ENCODE measurements at places on chromosomes 3 and 15.

- DNase-seq: no peak
Observed at GRCh38 chr3:77601823-77602415, 562.0 kb downstream of the ROBO2 start.

DNA sequence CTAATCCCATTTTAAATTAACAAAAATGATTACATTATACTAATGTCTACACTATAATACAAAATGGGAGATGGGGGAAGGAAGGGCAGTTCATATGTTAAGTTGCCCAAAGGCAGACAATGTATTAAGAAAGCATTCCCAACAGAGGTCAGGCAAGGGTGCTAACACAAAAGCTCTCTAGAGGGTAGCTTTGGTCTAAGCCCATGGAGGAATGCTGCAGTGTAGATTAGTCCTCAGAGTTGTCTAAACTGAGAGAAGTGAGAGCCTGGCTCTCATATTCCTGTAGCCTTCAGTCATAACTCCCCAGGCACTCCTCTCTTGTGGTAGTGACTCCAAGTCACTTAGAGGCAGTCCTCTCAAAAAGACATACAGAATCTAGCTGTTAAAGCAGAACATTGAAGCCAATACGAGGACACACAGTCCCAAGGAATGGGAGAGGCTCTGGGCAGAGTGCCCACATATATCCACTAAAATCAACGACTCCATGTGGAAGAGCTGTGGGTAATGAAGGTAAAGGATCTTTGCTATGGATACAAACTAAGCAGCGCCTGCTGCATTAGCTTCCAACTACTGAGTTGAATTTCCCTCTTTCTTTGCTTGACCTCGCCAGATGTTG lies 14.5 kb downstream of the NEK10 start:
- no peak for DNase-seq

GRCh38 chr3:166575161-166575560 lies 737.9 kb upstream of the BCHE start:
- DNase-seq: no peak

DNA sequence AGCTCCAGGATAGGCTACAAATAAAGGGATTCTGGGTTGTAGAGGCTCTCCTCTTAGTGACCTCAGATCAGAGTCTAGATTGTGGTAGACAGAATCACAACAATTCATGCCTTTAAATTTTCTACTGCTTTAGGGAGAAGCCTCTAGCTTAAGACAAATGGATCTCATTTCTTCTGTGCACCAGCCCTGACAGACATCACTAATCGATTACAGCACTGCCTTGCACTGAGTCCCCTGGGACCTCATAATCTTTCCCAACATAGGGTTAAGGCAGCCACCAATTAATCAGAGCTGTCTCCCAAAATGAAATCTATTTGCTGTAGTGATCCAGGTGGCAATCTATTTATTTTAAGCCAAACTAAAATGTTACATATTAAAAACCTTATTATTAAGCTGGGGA lies 436.5 kb upstream of the WNT5A start:
- DNase-seq: no peak

GRCh38 chr3:69200384-69201068 lies 78.1 kb upstream of the LMOD3 start:
- peak; percentile 35 for DNase-seq

DNA sequence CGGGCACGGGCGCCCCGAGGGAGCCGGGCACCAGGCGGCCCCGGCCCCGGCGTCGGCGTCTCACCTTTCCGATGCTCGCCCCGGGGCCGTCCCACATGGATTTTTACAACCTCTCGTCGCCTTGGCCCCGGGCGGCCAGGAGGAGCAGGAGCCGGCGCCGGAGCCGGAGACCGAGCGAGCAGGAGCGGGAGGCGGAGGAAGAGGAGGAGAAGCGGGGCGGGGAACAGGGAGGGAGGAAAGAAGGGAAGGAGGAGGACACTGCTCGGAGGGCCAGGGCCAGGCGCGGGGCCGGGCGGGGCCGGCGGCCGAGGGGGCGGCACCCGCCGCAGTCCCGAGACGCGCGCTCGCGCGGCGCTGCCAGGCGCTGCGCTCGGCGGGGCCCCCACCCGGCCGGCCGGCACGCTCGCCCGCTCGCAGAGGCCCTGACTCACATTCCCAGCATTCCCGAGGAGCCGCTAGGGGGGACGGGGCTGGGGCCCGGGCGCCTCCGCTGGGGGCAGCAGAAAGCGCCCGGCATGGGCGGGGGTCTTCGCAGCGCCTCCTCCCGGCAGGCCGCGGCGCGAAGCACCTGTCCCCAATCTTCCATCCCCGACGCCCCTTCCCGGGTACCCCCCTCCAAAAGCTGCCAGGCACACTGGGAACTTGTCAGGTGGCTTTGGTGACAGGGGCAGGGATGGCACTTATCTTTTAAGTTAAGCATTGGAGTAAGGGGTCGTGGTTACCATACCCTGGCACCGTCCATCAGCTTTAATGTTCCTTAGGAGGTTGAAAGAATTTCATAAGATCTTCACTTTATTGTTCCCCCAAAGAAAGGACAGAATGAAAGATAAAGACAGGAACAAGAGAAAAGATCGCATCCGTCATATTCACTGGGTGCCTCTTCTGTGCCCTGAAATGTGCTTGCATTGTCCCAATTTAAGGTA lies at the start of gene ERC2:
TSS of gene ERC2 (minus strand) at position 284 of the 923 bp plus-strand sequence.
- DNase-seq: no peak

GRCh38 chr3:111617912-111618601 lies 22.9 kb upstream of the ZBED2 start:
- DNase-seq: no peak

DNA sequence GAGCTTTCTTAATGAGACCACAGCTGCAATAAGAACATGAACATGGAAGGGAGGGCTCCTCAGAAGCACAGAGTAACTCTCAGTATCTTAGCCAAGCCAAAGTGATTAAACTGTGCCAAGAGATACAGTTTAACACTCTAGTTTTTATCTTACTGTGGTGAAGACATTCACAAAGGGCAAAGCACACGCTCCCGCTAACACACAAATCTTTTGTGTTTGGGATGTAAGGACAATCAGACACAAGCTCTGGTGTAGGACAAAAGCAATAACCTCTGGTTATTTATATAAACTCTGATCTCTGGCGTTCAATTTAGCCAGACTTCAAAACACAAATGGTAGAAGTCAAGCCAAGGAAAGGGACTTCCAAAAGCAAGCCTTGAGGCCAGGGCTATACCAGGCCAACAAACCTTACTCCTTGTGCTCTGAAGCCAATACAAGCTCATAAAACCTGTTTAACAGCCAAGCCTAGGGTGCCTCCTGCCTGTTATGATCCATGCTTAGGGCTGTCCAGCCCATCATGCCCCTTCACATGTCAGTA lies 27.8 kb downstream of the DPH3 start:
- no peak for DNase-seq

DNA sequence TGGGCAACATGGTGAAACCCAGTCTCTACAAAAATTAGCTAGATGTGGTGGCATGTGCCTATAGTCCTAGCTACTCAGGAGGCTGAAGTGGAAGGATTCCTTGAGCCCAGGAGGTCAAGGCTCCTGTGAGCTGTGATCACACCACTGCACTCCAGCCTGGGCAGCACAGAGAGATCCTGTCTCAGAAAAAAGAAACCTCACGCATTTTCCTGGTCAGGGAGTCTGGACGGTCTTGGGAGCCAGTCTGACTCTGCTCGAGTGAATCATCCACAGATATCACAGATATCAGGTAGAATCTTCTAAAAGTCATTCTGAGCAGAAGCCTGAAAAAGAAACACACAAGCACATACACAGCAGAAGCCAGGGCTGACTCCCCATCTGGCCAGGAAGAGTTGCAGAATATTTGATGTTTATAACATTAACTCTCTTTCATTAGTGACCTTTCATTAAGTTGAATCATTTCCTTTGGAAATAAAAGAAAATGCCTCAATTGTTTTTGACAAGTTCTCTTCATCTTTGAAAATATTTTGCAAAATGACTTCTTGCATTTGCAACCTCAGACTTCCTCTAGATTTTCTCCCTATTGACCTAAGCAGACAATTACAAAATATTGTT lies 56.5 kb upstream of the ABHD17C start:
- DNase-seq: no peak

- DNase-seq: no peak
Observed at GRCh38 chr3:61910732-61911131, 349.4 kb downstream of the PTPRG start.

- no peak for DNase-seq
Observed at GRCh38 chr3:173886-174285, 22.7 kb upstream of the CHL1 start.

DNA sequence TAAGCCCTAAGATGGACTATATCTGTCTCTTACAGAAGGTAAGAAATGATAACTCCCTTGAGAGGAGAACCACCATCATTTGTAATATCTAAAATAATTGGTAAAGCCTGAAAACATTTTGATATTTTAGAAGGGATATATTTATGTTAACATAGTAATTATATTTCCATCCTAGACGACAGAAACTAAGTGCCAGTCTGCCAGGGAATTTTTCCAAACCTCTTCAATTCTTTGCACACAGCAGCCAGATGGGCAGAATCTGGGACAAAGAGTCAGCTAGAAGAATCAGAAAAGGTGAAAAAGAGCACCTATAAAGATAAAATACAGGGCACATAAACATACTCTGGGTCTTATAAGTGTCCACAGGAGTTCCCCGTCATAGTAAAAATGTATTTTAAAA lies 70.0 kb upstream of the CBLB start:
- no peak for DNase-seq

DNA sequence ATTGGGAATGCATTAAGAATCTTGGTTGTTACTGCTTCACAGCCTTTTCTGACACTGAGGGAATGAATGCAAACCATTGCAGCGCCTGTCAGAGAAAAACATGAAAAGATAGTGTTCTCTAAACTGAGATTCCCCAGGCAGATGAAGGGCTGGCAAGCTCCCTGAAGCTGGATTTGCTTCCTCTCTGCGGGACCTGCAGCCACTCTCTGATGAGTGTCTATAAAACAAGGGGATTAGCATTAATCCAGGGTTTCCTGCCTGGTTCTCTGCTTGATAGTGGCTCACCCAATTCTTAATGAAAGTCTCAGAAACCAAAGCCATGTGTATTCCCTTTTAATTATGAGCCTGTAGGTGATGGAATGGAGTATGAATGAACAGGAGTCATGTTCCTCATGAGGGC lies 344.3 kb upstream of the UMPS start:
- no peak for DNase-seq

- no peak for DNase-seq
Observed at GRCh38 chr15:67359431-67360079, 105.0 kb downstream of the IQCH start.

DNA sequence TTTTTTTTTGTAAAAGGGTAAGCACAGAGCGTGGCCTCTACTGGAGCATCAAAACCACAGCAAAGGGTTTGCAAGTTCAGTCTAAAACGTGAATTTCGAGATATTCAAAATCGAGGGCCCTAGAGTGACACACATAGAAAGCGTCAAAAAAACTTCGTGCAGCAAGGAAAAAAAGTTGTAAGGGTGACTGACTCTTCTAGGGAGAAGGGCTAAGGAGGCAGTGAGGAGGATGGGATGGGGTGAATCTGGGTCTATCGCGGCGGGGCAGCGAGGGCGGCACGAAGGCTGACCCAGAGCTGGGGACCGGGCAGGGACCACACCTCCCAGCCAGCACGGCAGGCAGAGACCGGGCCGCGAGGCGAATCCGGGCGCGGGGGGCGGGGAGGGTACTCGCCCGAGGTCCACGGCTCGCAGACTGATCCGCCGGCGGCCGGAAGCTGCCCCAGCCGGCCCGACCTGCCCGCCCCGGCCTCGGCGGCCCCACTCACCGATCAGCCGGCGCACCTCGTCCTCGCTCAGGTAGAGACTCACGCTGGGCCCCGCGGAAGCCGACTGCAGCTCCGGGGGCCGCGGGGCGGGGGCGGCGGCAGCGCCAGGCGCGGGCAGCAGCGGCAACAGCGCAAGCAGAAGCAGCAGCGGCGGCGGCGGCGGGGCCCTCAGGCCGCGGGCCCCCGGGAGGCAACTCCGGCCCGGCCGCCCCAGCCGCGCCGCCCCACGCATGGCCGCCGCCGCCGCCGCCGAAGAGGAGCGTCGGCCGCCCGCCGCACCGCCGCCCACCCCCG lies 533 bp downstream of the RYK start:
- DNase-seq: peak; percentile 54

GRCh38 chr3:12970684-12971083 lies 102.5 kb downstream of the IQSEC1 start:
- DNase-seq: no peak

GRCh38 chr3:18143258-18143780 lies 281.8 kb downstream of the SATB1 start:
- no peak for DNase-seq
